ENCODE measurements at places on chromosomes 4 and X.

GRCh38 chr4:156633847-156634246, 337.8 kb downstream of the PDGFC start:
- DNase-seq: no peak

GRCh38 chrX:40366661-40367060, 214.1 kb upstream of the ATP6AP2 start:
- no peak for DNase-seq

DNA sequence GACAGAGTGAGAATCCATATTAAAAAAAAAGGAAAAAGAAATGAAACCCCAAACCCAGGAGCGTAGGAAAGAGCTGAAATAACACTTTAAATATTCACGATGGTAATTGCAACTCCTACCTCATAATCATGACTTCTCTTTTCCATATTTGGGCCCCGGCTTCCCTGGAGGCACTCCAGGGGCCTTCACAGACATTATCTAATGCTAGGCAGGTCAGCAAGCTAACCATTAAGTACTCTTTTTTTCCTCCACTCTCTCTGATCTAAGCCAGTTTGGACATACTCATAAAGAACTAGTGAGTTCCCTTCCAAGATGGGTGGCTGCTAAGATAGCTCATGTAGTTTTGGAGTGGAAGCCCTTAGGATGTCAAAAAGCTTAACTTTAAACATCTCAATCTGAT, 83.2 kb downstream of the SH3KBP1 start:
- no peak for DNase-seq

- DNase-seq: no peak
Measured at GRCh38 chrX:152157042-152157441, 18.7 kb upstream of the MAGEA10 start.

DNA sequence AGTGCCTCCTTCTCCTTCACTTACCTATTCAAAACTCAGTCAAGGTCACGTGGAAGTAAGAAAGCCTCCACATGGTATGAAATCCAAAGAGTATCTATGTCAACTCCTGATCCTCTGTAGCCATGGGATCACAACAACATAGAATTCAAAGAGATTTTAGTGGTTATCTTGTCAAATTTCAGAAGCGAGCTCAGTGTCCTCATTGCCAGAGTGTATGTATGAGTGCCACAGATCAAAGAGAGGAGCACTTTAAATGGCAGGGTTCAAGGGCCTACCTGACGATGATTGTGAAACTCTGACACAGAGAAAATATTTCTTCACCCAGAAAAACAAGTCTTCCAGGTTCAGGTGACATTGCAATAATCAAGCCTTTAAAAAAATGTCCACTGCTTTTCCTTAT, 1.2 kb upstream of the ACE2 start:
- no peak for DNase-seq

GRCh38 chrX:32644476-32645245, 566.7 kb downstream of the DMD start:
- DNase-seq: no peak

GRCh38 chr4:112156112-112156511, 10.9 kb downstream of the FAM241A start:
- no peak for DNase-seq

DNA sequence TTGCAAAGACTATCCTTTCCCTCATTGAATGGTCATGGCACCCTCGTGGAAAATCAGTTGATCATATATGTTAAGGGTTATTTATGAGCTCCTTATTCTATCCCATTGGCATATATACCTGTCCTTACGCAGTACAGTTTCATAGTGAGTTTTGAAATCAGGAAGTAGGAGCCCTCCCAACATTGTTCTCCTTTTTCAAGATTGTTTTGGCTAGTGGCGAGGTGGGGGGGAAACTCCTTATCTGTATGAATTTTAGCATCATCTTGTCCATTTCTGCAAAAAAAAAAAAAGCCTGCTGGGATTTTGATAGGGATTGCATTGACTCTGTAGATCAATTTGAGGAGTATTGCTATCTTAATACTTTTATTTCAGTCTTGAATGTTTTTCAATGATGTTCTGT, 2.5 kb upstream of the USP9X start:
- no peak for DNase-seq

GRCh38 chr4:1265351-1265750, 16.4 kb upstream of the CTBP1 start:
- no peak for DNase-seq

DNA sequence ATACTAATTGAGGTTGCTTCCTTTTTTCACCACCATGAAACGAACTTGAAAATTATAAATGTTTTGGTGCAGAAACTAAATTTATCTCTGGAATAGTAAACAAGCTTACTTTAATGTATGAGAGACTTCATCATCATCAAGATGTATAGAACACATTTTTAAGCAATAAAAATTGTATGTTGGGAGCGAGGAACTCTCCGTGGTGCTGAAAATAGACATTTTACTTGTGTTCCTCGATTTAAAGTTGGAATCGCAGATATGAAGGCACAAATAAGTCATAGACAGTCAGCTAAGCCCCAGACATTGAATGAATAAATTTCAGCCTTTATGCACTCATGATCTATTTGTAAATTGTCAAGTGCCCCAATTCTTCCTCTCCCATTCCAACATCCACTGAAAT, 310.7 kb downstream of the STK32B start:
- no peak for DNase-seq

DNA sequence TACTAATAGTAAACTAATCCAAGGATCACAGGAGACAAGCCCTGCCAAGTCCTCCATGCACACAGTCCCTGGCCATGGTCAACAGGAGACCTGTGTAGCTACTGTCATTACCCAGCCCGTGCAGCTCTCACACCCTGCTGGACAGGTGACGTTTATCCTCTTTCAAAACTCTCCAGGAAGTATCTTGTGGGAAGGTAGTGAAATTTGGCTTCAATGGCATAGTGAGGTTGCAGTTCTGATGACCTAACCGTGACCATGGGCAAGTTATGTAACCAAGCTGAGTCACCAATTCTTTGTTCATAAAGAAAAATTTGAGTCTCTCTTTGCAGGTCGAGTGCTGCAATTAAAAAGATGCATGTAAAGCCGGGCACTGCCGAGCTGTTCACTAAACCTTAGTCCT, 11.3 kb upstream of the SLC2A9 start:
- no peak for DNase-seq

- no peak for DNase-seq
Measured at GRCh38 chr4:11669156-11669555, 240.5 kb upstream of the HS3ST1 start.

DNA sequence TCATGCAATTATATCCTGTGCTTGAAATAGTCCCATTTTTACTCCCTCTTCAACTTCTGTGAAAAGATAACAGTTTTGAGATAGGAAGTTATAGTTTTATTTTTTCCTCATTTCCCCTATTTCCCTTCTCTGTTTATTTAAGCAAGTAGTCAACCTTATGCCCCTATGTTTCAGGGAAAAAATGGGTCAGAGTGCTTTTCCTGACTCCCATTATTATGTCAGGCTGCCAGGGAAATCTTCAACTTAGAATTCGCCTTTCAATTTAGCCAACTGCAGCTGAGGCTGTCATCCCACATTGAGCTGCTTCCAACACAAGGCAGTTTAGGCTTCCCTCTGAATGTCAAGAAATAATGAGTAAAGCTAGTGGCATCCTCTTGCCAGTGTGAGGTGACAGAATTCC, 42.3 kb downstream of the NXT2 start:
- DNase-seq: no peak

- DNase-seq: no peak
Measured at GRCh38 chrX:70343435-70343834, 53.5 kb downstream of the KIF4A start.

DNA sequence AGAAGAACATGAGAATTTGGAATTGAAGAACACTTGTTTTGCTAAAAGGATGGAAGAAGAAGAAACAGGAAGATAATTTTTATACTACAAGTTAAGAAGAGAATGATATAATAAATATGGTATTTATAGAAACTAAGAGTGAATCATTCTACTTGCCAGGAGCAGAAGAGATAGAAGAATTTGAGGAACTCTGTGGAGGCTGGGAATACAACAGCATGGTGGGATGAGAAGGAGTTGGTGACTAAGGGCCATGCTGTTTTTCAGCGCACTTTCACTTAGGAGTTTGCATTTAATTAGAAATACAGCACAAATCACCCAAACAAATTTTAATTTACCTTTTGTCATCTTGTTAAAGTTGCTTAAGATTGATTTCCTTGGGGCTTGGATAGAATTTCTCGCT, 20.5 kb downstream of the HADH start:
- no peak for DNase-seq

- no peak for DNase-seq
Measured at GRCh38 chr4:187191676-187192075, 468.0 kb upstream of the FAT1 start.

DNA sequence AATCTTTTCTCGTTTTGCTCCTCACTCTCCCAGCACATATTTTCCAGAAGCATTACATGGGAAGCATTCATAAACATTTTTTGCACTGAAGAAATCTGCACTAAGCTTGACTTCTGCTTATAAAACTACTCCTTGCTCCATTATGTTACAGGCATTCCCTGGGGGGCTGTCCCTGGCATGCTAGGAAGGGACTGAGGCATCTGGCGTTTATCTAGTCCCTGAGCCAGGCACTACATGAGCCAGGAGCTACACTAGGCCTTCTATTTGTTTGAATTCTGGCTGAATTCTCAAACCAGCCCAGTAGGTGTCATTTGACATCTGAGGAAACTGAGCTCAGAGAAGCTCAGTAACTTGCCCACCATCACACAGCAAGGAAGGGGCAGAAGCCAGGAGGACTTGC, 43.3 kb downstream of the NHSL2 start:
- DNase-seq: no peak

- no peak for DNase-seq
Measured at GRCh38 chr4:79170077-79170476, 155.8 kb downstream of the NAA11 start.

DNA sequence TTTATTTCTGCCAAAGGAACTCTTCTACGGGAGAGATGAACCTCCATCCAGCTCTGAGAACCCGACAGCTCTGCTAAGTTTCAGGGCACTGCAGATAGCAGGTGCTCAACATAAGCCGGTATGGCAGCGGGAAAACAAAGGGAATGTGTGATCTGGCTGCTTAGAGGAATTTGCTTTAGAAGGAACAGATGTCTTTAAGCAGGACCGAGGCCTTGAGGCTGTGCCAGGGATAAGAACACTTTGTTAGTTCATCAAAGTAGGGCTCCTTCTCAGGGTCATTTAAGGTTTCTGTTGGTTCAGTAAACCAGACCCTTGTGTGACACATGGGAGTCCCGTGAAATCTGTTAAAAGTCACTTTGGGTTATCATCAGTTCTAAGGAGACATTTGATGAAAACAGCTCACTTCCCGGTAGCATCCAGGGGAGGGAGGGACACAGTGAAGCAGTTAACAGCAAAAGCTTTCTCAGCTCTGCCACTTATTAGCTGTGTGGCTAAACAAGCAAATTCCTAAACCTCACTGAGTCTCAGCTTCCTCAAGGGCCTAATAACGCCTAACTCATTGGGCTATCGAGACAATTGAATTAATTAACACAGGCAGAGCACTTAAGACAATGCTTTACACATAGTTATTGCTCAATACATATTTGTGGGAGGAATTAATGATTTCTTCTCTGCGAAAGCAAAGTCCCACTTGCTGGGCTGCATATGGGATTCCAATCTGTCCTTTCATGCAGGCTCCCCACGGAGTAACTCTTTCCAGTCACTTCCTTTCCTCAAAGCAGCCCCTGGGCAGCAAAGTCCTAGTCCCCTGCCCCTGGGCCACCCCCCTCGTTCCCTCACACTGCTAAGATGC, 2.9 kb upstream of the FTSJ1 start:
- no peak for DNase-seq

GRCh38 chr4:23041501-23041900, 348.8 kb downstream of the GBA3 start:
- DNase-seq: no peak

DNA sequence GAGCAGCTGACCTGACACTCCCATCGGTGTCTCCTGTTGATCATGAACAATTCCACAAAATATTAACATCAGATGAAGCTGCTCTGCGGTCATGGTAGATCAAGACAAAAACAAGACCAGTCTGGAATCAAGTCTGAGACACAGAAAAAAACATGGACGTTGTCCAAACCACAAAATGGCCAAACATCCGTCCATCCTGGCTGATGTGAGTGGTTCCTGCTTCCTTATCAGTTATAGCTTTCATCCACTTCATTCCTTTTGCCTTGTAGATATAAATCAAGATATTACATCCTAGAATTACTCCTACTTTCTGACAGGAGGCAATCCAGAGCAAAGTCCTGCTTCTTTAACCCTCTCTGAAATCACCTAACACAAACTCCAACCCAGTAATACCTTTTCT, 28.8 kb upstream of the PCSK1N start:
- no peak for DNase-seq

- DNase-seq: no peak
Measured at GRCh38 chr4:170674176-170674575, 584.4 kb upstream of the AADAT start.

- no peak for DNase-seq
Measured at GRCh38 chr4:4755306-4755705, 104.2 kb upstream of the MSX1 start.

- no peak for DNase-seq
Measured at GRCh38 chrX:84064164-84064563, 123.8 kb downstream of the RPS6KA6 start.

DNA sequence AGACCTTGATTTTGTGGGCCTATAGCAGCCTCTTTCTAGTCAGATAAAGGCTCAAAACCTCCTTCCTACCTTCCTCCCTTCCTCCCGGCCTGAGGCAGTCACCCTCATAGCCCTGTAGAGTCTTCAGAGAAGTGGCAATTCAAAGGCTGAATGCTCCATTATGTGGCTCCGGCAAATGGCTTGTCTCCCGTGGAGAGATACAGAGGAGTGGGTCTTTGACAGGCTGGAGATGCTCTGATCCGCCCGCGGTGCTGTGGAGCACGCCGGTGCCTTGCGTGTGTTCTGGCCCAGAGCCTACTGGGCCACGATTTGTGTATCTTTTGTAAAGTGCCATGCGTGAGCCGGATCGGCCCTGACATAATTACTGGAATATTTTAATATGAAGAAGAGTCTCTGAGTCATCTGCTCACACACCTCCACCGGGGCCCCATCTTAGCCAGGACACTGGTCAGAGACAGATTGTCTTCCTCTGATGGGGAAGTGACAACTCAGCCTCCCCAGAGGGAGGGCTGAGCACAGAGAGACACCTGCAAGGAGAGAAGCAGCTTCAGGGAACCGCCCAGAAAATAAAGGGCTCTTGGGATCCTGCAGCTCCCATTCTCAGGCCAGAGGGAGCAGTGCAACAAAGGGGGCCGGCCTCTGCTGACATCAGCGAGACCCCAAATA, 88.7 kb downstream of the DCTD start:
- no peak for DNase-seq

GRCh38 chr4:94545296-94545695, 93.6 kb downstream of the PDLIM5 start:
- DNase-seq: no peak

DNA sequence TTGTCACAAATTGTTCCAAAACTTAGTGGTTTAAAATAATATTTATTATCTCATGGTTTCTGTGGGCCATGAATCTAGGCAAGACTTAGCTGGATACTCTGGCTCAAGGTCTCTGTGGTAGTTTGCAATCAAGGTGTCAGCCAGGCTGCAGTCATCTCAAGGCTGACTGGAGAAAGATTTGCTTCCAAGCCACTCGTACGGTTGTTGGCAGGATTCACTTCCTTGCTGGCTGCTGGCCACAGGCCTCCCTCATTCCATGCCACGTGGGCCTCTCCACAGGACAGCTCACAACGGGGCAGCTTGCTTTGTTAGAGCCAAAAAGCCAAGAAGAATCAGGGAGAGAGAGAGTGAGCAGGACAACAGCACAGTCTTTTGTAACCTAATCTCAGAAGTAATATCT, 101.4 kb downstream of the WWC2 start:
- no peak for DNase-seq

Measured in forelimb muscle (tissue), 1 donor.